WTC11 (cell line): ENCODE measurements at places on chromosomes 2 and 18.

DNA sequence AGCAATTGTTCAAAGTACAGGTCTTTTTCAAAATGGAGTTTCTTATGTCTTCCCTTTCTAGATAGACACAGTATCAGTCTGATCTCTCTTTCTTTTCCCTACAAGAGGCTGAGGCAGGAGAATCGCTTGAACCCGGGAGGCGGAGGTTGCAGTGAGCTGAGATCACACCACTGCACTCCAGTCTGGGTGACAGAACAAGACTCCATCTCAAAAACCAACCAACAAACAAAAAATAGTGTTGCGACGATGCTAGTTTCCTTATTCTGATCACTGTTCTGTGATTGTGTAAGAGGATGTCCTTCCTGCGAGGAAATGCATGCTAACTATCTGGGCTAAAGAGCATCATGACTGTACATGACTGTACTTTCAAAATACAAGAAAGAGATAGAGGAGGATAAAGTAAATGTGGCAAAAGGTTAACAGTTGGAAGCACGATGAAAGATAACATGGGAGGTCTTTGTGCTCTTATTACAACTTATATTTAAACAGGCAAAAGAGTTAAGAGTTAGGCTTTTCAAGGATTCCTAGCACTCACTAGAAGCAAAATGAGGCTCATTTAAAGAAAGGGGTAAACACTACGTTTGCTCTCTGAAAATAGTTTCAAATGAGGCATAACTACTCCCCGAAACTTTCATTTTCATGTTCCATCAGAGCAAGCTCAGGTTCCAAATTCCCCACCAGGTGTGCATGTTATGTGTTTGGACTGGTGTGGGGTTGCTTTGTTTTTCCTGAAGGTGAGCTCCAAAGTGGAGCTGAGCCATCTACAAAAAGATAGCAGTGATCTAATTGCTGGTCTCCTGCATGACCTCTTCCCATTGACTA is 23.8 kb downstream of the SOWAHC start:
- no peak for DNase-seq

DNA sequence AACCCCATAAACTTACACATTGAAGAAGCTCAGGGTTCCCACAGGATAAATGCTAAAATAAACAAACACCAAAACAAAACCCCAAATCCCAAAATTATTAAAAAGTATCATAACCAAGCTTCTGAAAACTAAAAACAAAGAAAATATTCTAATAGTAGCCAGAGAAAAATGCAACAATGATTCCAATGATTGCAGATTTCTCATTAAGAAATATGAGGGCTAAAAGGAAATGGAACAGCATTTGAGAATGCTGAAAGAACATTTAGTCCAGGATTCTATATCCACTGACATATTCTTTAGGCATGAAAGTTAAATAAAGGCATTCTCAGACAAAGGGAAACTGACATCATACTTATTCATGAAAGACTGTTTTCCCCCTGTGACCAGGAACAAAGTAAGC is 212.4 kb downstream of the SLC4A10 start:
- DNase-seq: no peak

DNA sequence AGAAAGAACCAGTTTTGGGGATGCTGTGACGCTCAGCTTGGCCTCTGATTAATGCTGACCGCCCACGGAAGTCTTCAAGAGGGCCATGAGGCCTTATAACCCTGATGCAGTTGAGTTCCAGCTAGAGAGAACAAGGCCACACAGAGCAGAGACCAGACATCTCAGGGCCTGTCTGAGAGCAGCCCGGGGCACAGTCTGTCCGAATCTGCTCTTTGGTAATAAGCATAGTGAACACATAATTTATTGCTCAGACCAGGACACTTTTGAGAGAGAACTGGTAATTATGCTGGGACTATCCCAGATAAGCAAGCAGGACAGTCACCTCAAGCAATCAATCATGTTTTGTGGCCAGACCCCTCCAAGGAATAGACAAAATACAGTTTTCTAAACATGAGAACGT is 68.5 kb downstream of the STPG4 start:
- DNase-seq: no peak

- no peak for DNase-seq
Observed at GRCh38 chr2:132267105-132267497, 105.3 kb upstream of the ANKRD30BL start.

DNA sequence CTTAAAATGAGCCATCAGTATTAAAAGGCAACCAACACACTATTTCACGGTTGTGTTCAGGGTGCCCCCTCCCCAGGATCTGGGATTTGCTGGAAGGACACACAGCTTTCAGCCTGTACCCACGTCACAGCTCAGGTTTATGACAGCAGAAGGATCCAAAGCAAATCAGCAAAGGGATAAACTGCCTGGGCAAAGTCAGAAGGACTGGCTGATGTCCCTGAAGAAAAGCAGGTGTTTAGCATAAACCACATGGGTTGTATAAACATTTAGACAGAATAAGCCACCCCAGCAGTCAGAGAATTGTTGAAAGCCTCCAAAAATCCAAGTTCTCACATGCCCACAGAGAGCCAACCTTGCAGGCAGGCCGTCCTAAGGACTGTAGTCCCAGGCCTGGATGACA is 63.9 kb downstream of the CD226 start:
- DNase-seq: no peak

- no peak for DNase-seq
Observed at GRCh38 chr2:159737917-159738296, 25.6 kb downstream of the MARCHF7 start.

DNA sequence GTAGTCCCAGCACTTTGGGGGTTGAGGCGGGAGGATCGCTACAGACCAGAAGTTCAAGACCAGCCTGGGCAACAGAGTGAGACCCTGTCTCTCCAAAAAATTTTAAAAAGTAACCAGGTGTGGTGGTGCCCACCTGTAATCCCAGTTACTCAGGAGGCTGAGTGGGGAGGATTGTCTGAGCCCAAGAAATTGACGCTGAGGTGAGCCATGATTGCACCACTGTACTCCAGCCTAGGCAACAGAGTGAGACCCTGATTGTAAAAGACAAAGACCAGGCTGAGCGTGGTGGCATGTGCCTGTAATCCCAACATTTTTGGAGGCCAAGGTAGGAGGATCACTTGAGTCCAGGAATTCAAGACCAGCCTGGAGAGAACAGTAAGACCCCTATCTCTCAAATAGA is 7.8 kb downstream of the ST6GAL2 start:
- DNase-seq: no peak

GRCh38 chr2:7011356-7012083 is 94.3 kb downstream of the RNF144A start:
- DNase-seq: no peak

DNA sequence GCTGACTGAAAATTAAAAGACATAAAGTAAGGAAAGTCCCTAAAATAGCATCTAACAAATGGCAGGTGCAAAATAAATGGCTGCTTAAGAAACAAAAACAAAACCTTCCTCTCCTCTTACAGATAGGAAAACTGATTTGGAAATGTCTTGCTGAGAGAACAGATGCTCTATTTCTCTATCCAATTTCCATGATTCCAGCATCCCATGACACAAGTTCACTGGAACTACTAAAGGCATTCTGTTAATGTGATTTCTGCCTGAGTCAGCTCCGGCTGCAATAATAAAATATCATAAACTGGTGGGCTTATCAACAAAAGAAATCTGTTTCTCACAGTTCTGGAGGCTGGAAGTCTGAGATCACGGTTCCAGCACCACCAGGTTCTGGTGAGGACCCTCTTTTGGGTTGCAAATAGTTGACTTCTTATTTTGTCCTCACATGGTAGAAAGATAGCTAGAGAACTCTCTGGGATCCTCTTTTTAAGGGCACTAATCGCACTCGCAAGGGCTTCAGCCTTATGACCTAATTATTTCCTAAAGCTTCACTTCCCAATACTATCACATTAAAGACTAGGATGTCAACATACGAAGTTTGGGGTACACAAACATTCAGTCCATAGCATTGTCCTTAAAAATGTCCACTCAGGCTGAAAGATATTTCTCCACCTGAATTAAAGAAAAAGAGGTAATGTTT is 78.2 kb upstream of the GALNT3 start:
- no peak for DNase-seq

DNA sequence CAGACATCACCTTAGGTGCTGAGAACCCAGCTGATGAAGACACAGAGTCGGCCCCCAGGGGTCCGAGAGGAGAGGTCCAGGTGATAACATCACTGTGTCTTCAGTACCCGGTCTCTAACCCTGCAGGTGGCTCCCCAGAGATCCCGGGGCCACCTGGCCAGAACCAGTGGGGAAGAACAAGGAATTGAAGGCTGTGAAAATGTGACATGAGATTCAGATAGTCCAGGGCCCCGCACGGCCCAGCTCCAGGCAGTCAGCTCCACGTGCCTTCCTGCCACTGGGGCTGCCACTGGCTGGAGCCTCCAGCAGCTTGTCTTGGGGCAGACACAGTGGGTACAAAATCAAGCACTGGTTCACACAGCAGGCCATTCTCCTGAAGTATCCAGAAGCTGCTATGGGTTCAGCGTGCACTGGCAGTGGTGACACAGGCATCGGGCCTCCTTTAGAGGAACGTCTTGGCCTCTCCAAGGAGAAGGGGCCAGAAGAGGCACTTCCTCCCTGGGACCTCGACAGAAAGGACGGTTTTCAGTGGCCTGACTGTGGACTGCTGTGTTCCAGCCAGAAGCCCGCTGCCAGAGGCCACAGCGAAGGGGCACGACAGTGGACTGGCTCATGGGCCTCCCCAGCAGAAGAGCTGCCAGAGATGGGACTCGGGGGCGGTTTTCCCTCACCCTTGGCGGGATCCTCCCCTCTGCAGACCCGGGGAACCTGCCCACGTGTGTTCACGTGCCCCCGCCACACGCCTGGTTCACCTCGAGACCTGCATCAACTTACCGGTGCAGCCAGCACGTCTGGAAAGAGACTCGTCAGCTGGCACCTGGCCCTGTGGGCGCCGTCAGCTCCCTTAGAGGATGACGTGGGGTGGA is 150.4 kb downstream of the HDAC4 start:
- no peak for DNase-seq
